ENCODE measurements at places on chromosomes 12 and 14. TPM values are rescaled to one million over a fixed set of nuclear protein-coding genes. Genes with fewer than 3 reads are reported as not detected.

Gene CLEC2A
- polyA plus RNA-seq, result not detected

Gene PLEKHD1
- polyA plus RNA-seq, result 0.40 TPM

Gene SDR9C7
- 0.18 TPM for polyA plus RNA-seq

Gene PPP1R1A
- polyA plus RNA-seq, result 4.2 TPM

Gene SLC25A21
- 3.7 TPM for polyA plus RNA-seq

Gene USP44
- 3.4 TPM for polyA plus RNA-seq

Gene MUCL1
- polyA plus RNA-seq, result not detected

Gene C1QL4
- polyA plus RNA-seq, result 0.07 TPM

Gene DDHD1
- 22.0 TPM for polyA plus RNA-seq

Gene TMPRSS12
- not detected for polyA plus RNA-seq

Gene ZDHHC22
- polyA plus RNA-seq, result not detected

Gene FLRT2
- polyA plus RNA-seq, result 41.7 TPM

Gene CHGA
- 3.1 TPM for polyA plus RNA-seq

Gene KLRK1
- 1.7 TPM for polyA plus RNA-seq

Gene IGF1
- 15.7 TPM for polyA plus RNA-seq

Gene ASB2
- polyA plus RNA-seq, result 2.5 TPM

Gene EID3
- 6.8 TPM for polyA plus RNA-seq

Gene CACNA1C
- 11.9 TPM for polyA plus RNA-seq

Gene KANSL2
- 56.4 TPM for polyA plus RNA-seq

Gene KCNK13
- 0.25 TPM for polyA plus RNA-seq

Gene CCDC88C
- 26.2 TPM for polyA plus RNA-seq

Gene ACOT6
- polyA plus RNA-seq, result not detected

Gene WSCD2
- 0.37 TPM for polyA plus RNA-seq

Gene TDRD9
- 0.93 TPM for polyA plus RNA-seq

Gene CARMIL3
- polyA plus RNA-seq, result 1.2 TPM

Gene LPAR5
- polyA plus RNA-seq, result 1.5 TPM

Gene ACSM4
- 0.15 TPM for polyA plus RNA-seq

Gene IFNG
- polyA plus RNA-seq, result not detected

Gene KRT3
- not detected for polyA plus RNA-seq

Gene LRRC43
- 2.9 TPM for polyA plus RNA-seq

Gene MIP
- 0.18 TPM for polyA plus RNA-seq

Gene RAB15
- polyA plus RNA-seq, result 26.6 TPM

Gene CLSTN3
- 60.3 TPM for polyA plus RNA-seq

Gene LRRC10
- not detected for polyA plus RNA-seq

Gene PTPRQ
- polyA plus RNA-seq, result 2.5 TPM

Gene MFAP5
- polyA plus RNA-seq, result 0.35 TPM

Gene LRP6
- polyA plus RNA-seq, result 64.3 TPM

Gene CACNA2D4
- 2.8 TPM for polyA plus RNA-seq

Gene VRTN
- polyA plus RNA-seq, result not detected

Gene SPX
- polyA plus RNA-seq, result 8.1 TPM

Gene STAB2
- polyA plus RNA-seq, result 23.7 TPM

Gene KRT75
- polyA plus RNA-seq, result not detected

Gene COCH
- 1.9 TPM for polyA plus RNA-seq

Gene STAC3
- polyA plus RNA-seq, result 4.1 TPM

Gene BEGAIN
- polyA plus RNA-seq, result 3.6 TPM

Gene SIX6
- polyA plus RNA-seq, result not detected

Gene ANKRD33
- 0.08 TPM for polyA plus RNA-seq

Gene PROX2
- polyA plus RNA-seq, result 3.8 TPM

Gene SLC6A12
- 0.52 TPM for polyA plus RNA-seq

Gene TAS2R50
- polyA plus RNA-seq, result 0.18 TPM

Gene SLC8A3
- 8.6 TPM for polyA plus RNA-seq

Gene SMCO2
- 0.21 TPM for polyA plus RNA-seq

Gene ANO4
- 5.9 TPM for polyA plus RNA-seq
